ENCODE measurements at places on chromosomes 4 and X.

- no peak for DNase-seq
Measured at GRCh38 chr4:15244354-15244753, 183.5 kb upstream of the C1QTNF7 start.

DNA sequence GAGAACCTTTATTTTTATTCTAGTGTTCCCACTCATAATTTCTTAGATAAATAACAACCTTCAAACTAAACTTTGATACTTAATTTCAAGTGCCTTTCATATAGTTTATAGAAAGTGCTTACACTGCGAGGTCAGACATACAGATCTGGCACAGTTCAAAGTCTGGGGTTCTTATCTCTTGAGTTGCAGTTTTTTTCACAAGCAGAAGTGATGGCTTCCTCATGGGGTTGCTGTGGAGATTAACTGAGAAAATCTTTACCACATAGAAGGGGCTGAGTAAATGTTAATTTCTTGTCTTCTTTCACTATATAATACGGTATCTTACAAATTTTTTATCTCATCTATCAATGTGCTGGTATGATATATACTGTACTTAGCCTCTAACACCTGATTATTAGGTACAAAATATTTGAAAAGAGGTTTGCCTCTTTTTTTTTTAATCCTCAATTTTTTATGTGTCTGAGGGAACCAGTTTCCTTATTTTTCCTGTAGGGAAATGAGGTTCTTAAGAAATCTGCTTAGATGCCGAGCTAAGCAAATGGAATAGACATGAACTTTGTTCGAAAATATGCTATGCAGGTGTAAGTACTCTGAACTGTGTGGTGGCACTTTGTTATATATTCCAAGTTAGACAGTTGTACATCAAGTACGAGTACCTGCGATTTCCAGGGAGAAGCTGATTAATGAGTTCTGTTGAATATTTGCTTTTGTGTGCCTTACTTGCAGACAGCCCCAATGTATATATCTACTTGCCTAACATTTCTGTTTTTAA, 3.3 kb downstream of the ING2 start:
- no peak for DNase-seq

- DNase-seq: no peak
Measured at GRCh38 chr4:108359986-108360681, 191.4 kb upstream of the LEF1 start.

GRCh38 chr4:41364876-41365275, 108.1 kb downstream of the UCHL1 start:
- no peak for DNase-seq

DNA sequence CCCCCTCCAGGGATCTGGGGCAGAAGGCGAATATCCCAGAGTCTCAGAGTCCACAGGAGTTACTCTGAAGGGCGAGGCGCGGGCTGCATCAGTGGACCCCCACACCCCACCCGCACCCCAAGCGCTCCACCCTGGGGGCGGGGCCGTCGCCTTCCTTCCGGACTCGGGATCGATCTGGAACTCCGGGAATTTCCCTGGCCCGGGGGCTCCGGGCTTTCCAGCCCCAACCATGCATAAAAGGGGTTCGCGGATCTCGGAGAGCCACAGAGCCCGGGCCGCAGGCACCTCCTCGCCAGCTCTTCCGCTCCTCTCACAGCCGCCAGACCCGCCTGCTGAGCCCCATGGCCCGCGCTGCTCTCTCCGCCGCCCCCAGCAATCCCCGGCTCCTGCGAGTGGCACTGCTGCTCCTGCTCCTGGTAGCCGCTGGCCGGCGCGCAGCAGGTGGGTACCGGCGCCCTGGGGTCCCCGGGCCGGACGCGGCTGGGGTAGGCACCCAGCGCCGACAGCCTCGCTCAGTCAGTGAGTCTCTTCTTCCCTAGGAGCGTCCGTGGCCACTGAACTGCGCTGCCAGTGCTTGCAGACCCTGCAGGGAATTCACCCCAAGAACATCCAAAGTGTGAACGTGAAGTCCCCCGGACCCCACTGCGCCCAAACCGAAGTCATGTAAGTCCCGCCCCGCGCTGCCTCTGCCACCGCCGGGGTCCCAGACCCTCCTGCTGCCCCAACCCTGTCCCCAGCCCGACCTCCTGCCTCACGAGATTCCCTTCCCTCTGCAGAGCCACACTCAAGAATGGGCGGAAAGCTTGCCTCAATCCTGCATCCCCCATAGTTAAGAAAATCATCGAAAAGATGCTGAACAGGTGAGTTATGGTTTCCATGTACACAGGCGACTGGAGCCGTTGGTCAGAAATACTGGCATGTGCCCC, at the start of gene CXCL1:
TSS of gene CXCL1 (plus strand) at position 264 of the 926 bp plus-strand sequence. CDS start at position 342, 78 bp downstream.
- DNase-seq: no peak

DNA sequence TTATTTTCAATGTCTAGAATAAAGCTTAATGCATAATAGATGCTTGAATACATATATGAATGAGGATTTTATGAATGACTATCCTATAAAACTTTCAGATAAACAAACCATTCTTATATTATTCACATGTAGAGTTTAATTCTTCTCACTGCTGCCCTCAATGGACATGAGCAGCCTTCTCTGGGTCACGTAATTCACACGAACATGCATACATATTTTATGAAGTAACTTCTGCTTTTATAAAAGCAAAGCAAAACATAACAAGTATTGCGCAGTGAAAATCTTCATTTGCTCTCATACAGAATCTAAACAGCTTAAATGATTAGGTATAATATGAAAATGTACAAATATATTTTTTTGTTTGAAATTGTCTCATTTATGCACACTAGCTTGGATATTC, 116.7 kb downstream of the TMA16 start:
- no peak for DNase-seq

GRCh38 chr4:107736037-107736436, 16.0 kb upstream of the PAPSS1 start:
- DNase-seq: no peak

DNA sequence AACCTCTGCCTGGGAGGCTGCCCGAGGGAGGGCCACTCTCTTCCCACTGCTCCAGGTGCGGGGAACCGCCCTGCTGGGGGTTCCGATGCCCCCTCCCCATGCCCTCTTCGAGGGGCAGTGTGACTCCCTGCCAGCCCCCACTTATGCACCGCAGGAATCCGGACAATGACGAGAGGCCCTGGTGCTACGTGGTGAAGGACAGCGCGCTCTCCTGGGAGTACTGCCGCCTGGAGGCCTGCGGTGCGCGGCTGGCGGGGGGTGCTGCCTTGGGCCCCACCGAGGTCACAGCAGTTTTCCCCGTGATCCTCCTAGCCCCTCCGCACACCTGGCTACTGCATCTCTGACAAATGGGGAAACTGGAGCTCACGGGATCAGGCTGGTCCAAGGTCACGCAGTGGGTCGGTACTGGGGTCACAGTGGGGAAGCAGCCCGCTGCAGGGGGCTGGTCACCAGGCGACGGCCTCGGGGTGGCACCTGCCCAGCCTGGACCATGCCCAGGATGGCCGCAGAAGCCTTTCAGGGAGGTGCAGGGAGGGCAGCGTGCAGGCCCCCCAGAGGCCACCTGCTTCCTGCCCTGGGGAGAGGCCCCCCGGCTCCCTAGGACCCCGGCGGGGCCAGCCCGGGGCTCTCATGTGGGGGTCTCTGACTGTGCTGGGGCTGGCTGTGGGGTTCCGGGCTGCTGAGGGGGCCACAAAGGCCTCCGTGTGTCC, 3.5 kb downstream of the HGFAC start:
- DNase-seq: no peak

- no peak for DNase-seq
Measured at GRCh38 chrX:42686706-42687105, 91.3 kb downstream of the PPP1R2C start.
